ENCODE measurements at places on chromosomes 6 and 20.

GRCh38 chr6:168355716-168356522 lies 36.3 kb upstream of the DACT2 start:
- DNase-seq, result no peak

GRCh38 chr6:39905640-39905975 lies 28.7 kb downstream of the MOCS1 start:
- DNase-seq, result no peak

DNA sequence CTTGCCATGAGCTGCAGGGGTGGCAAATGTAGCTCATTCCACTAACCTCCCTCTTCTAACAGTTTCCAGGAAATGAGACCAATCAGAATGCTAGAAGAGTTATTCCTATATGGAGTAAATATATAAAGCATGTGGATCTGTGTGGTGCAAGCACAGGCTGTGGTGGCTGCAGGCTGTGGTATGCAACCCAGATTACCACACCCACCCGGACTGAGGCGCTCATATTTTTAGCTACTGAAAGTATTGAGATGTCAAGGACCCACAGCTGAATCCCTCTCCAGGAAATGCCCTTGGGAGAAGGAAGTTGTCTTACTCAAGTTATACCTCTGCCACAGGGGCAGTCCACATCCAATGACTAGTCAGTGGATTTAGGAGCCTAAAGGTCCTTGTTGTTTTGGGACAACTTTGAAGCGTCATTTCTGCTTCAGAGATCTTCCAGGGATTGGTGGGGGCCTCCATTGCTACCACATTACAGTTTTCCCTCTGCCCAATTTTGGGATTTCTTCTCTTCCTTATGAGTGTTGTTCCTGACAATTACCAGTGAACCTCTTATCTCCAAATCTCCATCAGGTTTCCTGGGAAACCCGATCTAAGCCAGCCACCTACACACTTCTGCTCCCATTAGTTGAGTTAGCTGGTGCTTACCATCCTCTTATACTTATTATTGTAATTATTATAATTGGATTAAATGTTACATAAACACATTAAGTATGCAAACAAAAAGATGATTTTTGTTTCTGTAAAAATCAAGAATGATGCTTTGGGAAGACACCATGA lies 12.1 kb upstream of the REPS1 start:
- no peak for DNase-seq

GRCh38 chr20:58994390-58995159 lies 12.5 kb downstream of the CTSZ start:
- no peak for DNase-seq

- DNase-seq, result no peak
These were observed 57.2 kb upstream of the MYL9 start for GRCh38 chr20:36483919-36484808.

- DNase-seq, result no peak
These were observed 2.7 kb downstream of the OSTM1 start for GRCh38 chr6:108071736-108072276.

GRCh38 chr20:54011346-54011745 lies 59.0 kb downstream of the BCAS1 start:
- DNase-seq, result no peak

- no peak for DNase-seq
These were observed 72.4 kb upstream of the BACH2 start for GRCh38 chr6:90369024-90369519.

GRCh38 chr6:134035823-134036296 lies 16.6 kb downstream of the SLC2A12 start:
- no peak for DNase-seq

GRCh38 chr6:87200469-87201175 lies 45.3 kb downstream of the ZNF292 start:
- DNase-seq, result no peak

DNA sequence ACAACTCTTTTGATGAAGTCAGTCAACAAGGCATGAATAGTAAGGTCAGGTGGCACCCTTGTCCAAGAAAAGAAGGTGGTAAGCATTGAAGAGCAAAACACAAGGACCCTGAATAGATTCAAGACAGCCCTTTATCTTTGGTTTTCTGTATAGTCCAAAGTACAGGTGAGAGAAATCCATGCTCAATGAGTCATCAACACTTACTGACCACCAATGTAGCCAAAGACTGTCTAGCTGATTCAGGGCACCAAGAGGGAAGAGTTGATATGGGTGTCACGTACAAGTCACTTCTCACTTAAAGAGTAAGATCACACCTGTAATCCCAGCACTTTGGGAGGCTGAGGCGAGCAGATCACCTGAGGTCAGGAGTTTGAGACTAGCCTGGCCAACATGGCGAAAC lies 528.3 kb downstream of the CD83 start:
- DNase-seq, result no peak

Measured in stimulated activated CD4-positive, alpha-beta T cell treated with anti-CD3 and anti-CD28 coated beads, TNF-alpha, amount 100 ng/mL, for 1 hour (primary cell).